Type B pancreatic cell (in vitro differentiated cells): ENCODE measurements at places on chromosomes 11 and 22. TPM values are rescaled to one million over a fixed set of nuclear protein-coding genes. Genes with fewer than 3 reads are reported as not detected.

Gene JAML
- 0.19 and 0.57 TPM in 2 replicates for total RNA-seq

Gene TFIP11
- 32.7 and 40.3 TPM in 2 replicates for total RNA-seq

Gene OR4D5
- not detected in 2 replicates for total RNA-seq

Gene OR2AT4
- total RNA-seq, result not detected in 2 replicates

Gene MISFA
- 4.9 and 7.0 TPM in 2 replicates for total RNA-seq

Gene LMO2
- total RNA-seq, result 12.7 and 13.0 TPM in 2 replicates

Gene OSM
- not detected in 2 replicates for total RNA-seq

Gene B3GAT3
- total RNA-seq, result 43.4 and 50.0 TPM in 2 replicates

Gene SYT12
- 0.24 and 0.55 TPM in 2 replicates for total RNA-seq

Gene TRIM29
- 56.7 and 207 TPM in 2 replicates for total RNA-seq

Gene CENPM
- 12.2 and 29.4 TPM in 2 replicates for total RNA-seq

Gene PRRG4
- 6.0 and 18.8 TPM in 2 replicates for total RNA-seq

DNA sequence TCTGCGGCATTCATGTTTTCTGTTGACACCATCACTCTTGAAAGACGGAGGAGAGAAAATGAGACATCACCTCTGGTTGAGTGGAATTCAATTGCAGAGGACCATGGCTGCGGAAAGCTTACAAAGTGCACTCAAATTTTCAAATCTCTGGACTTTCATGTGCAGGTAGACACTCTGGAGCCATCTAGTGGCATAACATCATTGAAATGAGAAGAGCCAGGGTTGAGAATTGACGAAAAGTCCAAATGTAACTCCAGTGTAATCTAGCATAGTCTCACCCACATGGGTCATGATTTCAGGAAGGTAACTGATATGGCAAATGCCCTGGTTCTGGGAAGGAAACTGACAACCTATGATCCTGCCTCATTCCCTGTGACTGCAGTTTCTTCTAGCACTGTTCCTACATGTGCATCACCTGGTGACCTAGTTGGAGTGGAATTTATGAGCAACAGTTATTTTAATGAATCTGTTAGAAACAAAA, 687.8 kb downstream of the KCNA4 start:
- DNase-seq, result no peak

DNA sequence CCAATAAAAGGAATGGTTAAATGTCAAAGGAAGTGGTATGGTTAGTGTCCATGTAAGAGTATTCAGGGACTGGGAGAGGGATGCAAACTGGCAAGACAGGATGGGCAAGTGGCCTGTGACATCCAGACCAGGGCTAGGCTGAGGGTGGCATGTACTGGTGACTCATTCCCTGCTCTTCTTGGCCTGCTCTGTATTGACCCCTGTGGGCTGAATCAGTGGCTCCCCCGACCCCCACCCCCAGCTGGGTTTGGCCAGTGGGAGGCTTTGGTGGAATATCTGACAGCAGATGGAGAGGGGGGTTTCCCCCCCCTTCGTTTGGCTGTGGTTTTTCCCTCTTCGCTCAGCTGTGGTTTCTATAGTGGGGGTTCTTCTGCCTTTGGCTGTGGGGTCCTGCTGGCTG, 87.7 kb downstream of the CSNK2A3 start:
- DNase-seq, result no peak

GRCh38 chr22:27336151-27337090, 465.1 kb downstream of the MN1 start:
- peak; percentile 31 for DNase-seq

- DNase-seq, result peak; percentile 58
Measured at GRCh38 chr11:2290351-2290841, 11.3 kb downstream of the C11orf21 start.

- DNase-seq, result no peak
Measured at GRCh38 chr22:44623771-44624510, 78.1 kb upstream of the PRR5 start.

DNA sequence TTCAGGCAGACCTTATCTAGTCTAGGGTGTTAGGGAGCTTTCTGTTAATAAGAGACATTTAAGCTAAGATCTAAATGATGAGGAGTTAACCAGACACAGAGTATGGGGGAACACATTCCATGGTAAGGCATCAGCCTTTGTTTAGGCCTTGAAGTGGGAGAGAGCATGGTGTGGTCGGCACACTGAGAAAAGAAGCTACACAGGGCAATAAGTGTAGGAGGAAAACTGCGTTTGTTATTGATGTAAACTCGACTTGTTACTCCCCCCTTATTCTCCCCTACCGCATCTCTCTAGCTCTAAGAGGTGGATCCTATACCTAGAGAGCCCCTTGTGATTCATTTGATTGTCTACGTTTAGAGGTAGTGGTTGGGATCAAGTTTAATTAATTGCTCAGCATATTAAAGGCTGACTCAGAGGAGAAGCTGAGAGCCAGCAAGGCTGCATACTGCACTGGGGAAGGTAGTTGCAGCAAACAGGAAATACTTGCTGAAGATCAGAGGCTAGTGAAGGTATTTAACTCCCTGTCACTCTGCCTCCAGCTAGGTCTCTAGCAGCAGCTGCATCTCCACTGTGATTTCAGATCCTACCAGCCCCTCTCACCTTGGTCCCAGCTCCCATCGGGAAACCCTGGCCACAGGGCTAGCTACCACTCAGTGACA, 86.8 kb upstream of the TEAD1 start:
- DNase-seq, result no peak

GRCh38 chr11:95299078-95299679, 68.2 kb upstream of the SESN3 start:
- DNase-seq, result no peak

- no peak for DNase-seq
Measured at GRCh38 chr11:106193956-106194355, 116.5 kb downstream of the AASDHPPT start.

GRCh38 chr11:113172382-113172951, 141.9 kb upstream of the TTC12 start:
- no peak for DNase-seq

DNA sequence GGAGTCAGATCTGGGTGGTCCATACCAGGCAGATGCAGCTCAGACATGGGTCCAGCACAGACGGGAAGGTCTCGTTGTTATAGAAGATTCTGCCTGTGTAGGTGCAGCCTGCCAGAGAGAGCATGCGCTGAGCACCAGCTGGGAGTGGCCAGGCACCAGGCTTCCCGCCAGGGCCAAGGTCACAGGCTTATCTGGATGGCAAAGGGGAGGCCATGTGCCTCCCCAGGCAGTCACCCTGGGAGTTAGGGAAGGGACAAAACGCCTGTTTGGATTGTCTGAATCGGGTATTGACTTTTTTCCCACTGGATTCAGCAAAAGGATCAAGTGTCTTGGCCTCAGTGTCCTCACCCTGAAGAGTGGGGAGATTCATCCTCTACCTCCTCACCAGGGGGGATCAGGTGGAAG, 26.5 kb downstream of the PGA5 start:
- no peak for DNase-seq

DNA sequence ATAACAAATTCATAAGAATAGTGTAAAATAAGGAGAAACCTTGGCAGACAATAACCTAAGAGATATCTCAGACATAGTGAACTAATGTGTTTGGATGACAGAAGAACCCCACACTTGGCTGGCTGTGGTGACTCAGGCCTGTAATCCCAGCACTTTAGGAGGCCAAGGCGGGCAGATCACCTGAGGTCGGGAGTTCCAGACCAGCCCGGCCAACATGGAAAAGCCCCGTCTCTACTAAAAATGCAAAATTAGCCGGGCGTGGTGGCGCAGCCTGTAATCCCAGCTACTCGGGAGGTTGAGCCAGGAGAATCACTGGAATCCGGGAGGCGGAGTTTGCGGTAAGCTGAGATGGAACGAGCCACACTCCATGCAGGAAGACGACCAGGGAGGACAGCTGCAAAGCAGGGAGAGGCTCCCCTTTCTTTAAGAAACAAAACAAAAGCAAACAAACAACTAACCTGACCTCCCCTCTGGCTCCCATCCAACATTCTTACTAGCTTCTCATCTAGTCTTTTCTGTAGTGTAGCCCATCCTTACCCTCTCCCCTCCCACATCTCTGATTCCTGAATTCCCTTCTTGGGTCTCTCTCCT, 84.2 kb downstream of the ZNF280B start:
- no peak for DNase-seq

DNA sequence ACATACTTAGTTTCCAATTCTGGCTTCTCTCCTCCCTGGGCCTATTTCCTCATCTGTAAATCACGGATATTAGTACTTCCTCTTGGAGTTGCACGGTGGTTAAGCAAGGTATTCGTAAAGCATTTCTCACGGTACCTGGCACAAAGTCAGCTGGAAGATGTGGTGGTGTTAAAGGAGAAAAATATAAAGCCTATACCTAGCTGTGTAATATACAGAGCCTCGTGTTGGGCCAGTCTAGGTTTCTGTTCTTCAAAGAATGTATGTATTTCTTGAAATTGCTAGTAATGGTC, 47.2 kb downstream of the DBX1 start:
- DNase-seq, result no peak

DNA sequence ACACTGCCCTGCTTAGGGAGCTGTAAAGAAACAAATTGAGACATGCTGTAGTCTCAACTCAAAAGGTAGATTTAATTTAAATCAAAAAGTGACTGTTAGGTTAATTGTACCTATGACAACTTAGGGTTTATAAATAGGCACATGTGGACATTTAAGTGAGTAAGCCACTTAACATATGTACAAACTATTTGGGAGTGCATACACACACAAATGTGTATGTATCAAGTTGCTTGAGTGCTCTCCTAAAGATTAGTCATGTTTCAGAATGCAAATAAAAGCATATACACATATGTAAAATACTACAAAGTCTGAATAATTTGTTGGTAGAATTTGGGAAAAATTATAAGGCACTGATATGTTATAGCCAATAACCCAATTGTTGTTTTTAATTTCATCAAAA, 1435.7 kb downstream of the LRRC4C start:
- DNase-seq, result no peak

DNA sequence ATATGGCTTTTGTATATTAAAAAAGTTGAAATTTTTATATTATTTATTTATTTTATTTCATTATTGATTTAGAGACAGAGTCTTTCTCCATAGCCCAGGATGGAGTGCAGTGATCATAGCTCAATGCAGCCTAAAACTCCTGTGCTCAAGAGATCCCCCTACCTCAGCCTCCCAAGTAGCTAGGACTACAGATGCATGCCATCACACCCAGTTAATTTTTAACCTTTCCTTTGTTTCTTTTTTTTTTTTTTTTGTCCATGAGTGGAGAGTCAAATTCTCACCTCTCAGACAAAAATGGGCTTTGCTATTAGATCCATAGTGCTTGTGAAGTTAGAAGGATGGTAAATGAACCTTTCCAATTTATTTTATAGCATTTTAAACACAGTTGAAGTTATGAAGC, 182.5 kb downstream of the SOX6 start:
- DNase-seq, result no peak

DNA sequence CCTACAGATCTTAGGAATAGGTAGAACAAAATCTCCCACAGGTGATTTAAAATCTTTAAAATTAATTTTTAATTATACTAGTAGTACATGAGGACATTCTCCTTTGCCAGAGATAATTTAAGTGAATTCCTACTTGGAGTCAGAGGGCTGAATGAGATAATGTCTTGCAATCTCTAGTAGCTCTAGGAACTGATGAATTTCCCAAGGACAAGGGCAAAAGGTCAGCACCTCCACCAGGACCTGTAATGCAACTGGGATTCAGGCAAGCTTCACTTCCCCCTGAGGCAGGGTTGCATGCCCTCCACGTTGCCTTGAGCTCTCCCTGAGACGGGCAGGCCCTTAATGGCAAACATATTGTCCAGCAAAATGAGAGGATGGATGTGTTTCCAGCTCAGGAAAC, 330.3 kb upstream of the PITPNB start:
- DNase-seq, result no peak

DNA sequence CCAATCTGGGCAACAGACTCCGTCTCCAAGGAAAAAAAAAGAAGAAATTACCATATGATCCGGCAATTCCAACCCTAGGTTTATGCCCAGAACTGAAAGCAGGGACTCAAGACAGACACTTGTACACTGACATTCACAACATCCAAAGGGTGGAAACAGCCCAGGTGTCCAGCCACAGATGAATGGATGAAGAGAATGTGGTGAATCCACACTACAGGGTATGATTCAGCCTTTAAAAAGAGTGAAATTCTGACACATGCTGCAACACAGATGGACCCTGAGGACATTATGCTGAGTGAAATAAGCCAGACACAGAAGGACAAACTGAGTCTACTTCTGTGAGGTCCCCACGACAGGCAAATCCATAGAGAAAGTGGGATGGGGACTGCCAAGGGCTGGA, 43.9 kb downstream of the SGSM3 start:
- no peak for DNase-seq

- DNase-seq, result no peak
Measured at GRCh38 chr11:31387379-31387778, 17.7 kb downstream of the DNAJC24 start.

DNA sequence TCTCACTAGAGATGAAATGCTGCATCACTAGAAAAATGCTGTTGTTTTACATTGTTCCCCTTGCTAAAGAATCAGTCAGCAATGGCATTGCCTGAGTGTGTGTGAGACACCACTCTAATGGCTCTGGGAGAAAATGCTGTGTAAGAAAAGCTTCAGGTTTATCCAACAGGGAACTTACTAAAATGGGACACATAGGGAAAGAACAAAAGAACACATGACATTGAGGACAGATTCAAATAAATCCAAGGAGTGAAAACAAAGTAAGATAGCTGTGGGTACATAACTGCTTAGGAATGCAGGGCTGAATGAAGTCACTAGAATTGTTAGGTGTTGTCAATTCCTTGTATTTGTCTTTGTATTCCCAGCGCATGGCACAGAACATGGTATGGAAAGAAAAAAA, 24.2 kb downstream of the BLID start:
- no peak for DNase-seq

DNA sequence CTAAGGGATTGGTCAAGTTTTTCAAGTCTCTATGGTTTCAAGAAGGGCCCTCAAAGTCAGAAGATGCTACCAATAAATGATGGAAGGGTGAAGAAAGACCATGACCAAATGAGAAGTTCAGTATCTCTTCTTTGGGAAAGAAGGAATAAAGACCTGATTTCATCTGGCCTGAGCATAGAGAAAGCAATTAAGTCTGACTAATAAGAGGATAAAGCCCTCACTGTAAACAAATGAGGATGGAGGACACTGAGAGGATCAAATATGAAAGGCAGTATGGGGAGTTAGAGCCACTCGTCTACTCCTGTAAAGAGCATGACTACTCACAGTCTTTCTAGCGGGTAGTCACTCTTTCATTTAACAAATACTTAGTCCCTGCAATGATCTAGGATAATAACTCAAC, 44.6 kb downstream of the FAM168A start:
- DNase-seq, result no peak

GRCh38 chr11:63871962-63872799, 33.3 kb downstream of the MARK2 start:
- DNase-seq, result no peak

- DNase-seq, result no peak
Measured at GRCh38 chr11:35855671-35856070, 88.2 kb upstream of the LDLRAD3 start.

- no peak for DNase-seq
Measured at GRCh38 chr22:40534379-40535188, 101.9 kb downstream of the MRTFA start.

GRCh38 chr22:40210818-40211217, 33.1 kb downstream of the TNRC6B start:
- no peak for DNase-seq

GRCh38 chr11:45752106-45752505, 52.8 kb upstream of the SLC35C1 start:
- no peak for DNase-seq
